ENCODE measurements at places on chromosomes 1 and 21. TPM values are rescaled to one million over a fixed set of nuclear protein-coding genes. Genes with fewer than 3 reads are reported as not detected.
A peak's percentile ranks its signal among the peaks of the same experiment; 100 is the strongest.

- no peak for DNase-seq
These were observed 76.3 kb downstream of the SNX7 start for GRCh38 chr1:98737835-98738234.

DNA sequence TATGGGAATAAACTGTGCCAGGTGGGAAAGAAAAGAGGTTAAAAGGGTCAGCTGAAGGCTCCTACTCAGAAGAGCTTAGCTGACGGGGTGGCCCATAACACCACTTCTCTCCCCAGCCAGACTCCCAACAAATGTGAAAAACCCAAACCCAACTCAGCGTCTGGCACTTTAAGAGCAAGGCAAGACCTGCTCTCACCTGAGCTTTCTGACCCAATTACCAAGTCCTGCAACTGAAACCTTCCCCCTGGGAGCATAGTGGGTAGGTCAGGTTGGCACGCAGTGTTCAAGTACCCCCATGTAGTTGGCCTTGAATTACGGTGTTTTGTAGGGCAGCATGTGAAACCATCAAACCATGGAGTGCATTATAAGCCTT, 3.2 kb downstream of the IRF6 start:
- DNase-seq, result no peak

DNA sequence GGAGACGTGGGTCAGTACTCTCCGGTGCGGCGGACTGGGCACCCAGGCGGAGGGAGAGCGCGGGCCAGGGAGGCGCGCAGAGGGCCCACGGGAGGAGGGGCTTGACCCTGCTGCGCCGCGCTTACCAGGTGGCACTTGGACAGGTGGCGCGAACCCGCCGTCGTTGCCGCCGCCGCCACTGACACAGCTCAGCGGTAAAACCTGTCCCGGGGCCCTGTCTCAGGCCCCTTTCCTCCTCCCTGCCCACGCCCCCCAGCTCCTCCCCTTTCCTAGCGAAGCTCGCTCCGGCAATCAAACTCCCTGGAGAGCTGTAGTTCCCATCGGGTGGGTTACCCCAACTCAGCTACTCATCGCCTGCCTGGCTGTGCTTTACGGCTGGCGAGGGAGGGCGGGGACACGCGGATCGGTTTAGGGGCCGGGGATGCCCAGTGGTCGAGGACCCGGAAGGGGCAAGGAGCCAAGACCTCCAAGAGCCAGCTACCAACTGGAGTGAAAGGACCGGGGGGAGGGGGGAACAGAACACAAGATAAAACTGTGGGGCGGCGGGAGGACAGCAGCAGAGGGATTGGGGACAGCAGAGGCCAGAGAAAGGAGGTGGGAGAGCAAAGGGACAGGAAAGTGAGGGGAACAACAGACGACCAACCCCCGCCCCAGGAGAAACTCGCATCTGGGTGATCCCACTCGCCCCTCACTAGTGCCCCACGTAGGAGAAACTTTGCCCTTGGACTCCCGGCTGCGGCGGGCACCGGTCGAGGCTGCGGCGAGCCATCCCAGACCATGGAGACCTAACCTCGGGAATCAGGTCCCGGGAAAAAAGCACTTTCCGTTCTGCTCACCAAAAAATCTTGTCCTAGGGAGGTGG, 2.9 kb downstream of the GFI1 start:
- no peak for DNase-seq

GRCh38 chr1:204723131-204723787, 37.7 kb upstream of the LRRN2 start:
- no peak for DNase-seq

- peak; percentile 17 for DNase-seq
These were observed 154.0 kb downstream of the VPS13D start for GRCh38 chr1:12383786-12384185.

GRCh38 chr21:32015461-32016139, 142.8 kb downstream of the HUNK start:
- DNase-seq, result no peak

The UBASH3A gene
- total RNA-seq, result not detected

- no peak for DNase-seq
These were observed 40.6 kb upstream of the TSPEAR start for GRCh38 chr21:44751799-44752636.

- no peak for DNase-seq
These were observed 50.1 kb downstream of the HLX start for GRCh38 chr1:220929304-220929703.

The PFKFB2 gene
- total RNA-seq, result 6.9 TPM

DNA sequence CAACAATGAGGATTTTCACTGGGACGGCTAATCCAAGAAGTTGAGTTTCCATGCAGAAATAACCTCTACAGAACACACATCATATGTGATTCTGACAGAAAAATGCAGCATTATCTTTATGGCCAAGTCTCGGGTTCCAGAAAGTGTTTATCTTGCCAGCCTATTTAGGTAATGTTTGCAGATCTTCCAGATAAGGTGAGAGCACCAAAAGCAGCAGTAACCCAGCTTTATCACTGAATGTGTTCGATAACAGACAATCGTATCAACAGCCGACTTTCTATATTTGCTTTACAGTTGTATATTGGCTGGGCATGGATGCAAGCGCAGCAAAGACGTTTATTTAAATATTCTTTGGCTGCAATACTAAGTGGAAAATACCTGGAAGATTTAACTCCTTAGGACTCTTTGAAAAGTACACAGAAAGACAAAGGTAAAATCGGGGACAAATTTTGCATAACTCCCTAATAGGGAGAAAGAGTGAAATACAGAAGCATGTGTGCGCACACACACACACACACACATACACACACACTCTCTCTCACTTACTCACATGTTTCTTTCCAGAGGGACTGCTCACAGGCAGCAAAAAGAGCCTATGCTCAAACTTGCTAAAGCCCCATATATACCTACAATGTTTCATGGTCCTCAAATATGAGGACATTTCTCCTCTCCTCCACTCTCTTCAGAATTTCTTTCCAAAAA, 3.0 kb upstream of the CTSK start:
- peak; percentile 66 for DNase-seq

The B3GALT6 gene
- total RNA-seq, result 25.0 TPM

DNA sequence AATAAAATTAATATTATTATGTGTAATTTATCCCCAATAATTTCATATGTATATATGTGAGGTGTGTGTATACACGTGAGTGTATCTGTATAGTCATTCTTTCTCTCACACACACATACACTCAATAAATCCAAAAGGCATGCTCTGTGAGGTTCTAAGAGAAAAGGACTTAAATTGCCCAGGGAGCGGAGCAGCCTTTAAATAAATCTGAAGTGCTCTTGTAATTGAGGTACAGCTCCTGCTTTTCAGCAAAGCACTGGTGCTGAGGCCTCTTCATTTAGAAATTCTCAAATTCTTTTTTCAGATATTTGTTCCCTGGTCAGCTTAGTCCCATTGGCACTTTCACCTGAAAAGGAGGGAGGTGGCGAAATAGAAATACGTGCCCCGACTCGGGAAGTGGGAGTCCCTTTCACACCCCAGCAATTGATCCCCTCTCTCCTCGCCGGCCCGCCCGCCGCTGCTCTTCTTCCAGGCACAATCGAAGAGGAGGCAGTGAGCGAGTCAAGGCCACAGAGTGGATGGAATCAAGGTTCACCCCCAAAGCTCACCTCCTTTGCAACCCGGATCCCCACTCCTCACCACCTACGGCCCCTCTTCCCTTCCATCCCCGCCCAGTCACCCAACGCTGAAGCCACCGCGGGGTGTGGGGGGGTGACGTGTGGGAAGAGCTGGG, 944 bp downstream of the PLPPR5 start:
- DNase-seq, result no peak

The RSPH1 gene
- total RNA-seq, result not detected

GRCh38 chr1:26122988-26123973, 11.7 kb downstream of the PDIK1L start:
- DNase-seq, result no peak

- DNase-seq, result no peak
These were observed 23.1 kb downstream of the NPHP4 start for GRCh38 chr1:5969168-5969567.

- no peak for DNase-seq
These were observed 3.6 kb upstream of the ZNF697 start for GRCh38 chr1:119651641-119652040.

- peak; percentile 74 for DNase-seq
These were observed 116.3 kb upstream of the COL6A1 start for GRCh38 chr21:45865106-45865835.

- peak; percentile 51 for DNase-seq
These were observed 1.5 kb upstream of the S100A14 start for GRCh38 chr1:153617663-153618062.

The NUP210L gene
- not detected for total RNA-seq

GRCh38 chr21:15134701-15135470, 70.1 kb upstream of the NRIP1 start:
- DNase-seq, result no peak

GRCh38 chr1:39826583-39826982, 37.9 kb upstream of the BMP8B start:
- no peak for DNase-seq

The AMPD1 gene
- total RNA-seq, result not detected

The PROX1 gene
- under 0.01 TPM for total RNA-seq

The KRTAP19-7 gene
- not detected for total RNA-seq

GRCh38 chr1:46010611-46011010, 121.8 kb downstream of the PIK3R3 start:
- no peak for DNase-seq

DNA sequence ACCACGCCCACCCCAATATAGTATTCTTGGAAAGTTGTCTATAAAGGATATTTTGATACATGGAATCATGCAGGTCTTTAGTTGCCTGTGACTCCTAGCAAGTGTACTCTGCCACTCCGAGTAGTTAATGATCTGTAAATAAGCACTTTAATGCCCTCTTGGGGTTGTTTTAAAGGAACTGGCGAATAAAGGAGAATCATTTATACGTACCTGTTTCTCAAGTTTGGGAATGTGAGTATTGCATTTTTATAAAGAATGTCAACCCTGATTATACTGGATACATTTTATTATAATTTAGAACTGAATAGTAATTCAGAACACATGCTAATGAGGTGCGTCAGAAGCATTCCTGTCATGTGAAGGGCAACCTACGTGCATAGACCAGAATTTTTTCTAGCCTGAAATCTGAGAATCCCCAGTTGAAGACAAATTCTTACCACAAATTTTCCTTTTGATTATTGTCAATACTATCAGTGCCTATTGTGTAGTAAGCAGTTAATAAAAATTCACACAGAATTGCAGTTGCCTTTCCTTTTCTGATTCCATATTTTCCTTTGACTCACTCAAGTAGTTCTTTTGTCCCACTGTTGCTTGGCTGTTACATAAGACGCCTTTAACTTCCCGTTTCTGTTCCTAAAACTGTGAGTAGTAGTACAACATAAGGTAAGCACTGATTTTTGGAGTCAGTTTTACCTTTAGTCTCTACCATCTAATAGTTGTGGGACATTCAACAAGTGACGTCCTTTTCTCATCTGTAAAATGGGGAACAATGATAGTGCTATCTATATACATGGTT, 5.1 kb downstream of the AHCYL1 start:
- DNase-seq, result no peak

The NOC2L gene
- 66.7 TPM for total RNA-seq

DNA sequence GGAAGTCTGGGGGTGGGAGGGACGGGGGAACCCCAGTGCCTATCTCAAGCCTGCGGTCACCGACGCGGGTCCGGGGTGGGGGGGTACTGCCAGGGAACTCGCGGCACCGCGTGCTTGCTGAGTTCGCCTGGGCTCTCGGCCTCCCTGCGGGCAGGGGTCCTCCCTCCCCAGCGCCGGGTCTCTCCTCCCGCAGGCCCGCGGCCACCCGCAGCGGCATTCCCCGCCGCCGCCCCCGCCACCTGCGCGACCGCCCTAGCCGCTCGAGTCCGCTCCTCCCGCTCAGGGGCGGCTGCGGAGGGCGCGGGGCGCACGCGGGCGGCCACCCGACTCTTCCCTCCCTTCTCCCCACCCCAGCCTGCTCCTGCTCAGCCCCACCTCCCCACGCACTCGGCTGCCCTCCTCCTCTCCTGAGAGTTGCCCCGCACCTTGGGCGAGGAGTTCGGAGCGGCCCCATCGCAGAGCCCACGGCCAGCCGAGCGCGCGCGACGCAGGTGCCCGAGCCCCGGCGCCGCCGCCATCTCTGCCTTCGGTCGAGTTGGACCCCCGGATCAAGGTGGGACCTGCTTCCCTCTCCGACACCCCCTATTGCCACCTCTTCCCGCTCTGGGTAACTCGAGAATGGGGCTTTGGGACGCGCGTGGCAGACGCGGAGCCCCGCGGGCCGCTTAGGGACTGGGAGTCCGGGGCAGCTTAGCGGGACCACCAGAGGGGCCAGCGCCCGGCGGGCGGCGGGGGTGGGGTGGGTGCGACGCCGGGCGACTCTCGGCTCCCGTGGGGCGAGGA, 105.0 kb downstream of the LEPR start:
- no peak for DNase-seq

DNA sequence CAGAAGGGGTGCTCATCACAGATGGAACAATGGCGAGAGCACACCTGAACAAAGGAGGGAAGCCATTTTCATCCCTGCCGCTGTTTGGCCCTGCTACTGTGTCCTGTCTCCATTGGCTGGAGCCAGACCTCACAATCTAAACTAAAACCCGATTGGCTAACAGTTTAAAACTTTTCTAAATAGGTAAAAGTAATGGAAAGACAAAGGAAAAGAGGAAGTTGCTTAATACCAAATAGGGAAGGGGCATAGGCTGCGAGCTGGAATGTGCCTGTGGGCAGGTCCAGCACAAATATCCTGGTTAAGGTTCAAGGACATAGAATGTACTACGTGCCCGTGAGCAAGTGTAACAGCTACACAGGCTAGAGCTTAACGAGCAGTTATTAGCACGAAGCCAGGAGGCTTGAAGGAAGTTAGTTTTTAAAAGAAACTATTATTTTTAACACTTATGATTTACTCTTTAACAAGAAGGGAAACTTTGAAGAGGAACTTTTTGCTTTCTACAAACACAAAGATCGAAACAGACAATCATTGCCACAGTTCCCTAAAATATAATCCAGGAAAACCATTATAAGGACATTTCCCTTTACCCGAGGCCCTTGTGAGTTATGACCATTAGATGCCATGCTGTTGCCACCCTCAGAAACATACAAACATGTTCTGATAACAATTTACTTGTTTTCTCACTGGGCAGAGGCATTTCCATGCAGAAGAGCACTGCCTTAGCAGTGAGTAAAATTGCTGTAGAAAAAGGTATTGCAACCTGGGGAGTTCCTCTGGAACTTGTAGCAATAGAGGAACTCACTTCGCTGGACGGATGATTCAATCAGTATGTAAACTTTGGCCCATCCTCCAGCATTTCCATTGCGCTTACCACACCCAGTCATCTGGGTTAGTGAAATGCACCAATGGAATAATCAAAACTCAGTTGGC, 4.8 kb upstream of the PTTG1IP start:
- no peak for DNase-seq
